C1 segment of cervical spinal cord (tissue), 14 donors: ENCODE measurements at places on chromosomes 16 and 17.

GRCh38 chr16:12511708-12512107 is 292.0 kb downstream of the CPPED1 start:
- DNase-seq: no peak

DNA sequence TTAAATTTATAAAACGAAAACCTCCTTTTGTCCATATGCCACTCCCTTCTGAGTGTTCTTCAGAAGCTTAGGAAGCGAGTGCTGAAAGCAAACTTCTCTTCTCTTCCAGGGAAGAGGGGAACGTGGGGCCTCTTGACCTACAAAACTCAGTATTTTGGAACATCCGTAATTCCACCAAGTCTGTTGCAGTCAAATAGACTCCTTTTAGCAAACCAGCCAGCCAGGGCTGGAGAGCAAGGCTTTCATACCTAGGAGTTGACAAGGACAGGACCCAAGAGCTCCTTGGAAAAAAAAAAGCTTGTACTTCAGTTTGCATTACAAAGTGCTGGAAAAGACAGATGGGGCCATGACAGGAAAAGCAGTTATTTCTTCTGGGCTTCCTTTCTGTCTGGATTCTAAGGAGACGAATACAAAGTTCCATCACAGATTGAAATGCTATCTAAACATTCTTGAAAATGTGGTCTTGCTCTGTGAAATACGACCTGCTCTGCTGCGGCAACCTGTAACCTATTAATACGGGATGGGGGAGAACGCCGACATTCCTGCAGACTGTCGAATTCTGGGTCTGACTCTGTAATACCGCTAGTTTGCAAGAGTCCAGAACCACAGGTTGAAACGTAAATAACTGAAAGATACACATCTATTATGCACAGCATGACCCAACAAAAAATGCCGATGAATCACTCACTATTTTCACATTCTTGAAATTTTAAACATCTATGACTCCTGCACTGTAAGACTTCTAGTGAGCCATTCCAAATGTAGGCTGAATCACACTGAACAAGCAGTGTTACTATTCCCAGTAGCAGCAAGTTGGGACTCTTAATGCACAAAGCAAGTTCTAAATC is 20.6 kb downstream of the VPS53 start:
- no peak for DNase-seq

- DNase-seq: peak; percentile 28
Observed at GRCh38 chr16:84228256-84228838, 11.5 kb downstream of the KCNG4 start.

DNA sequence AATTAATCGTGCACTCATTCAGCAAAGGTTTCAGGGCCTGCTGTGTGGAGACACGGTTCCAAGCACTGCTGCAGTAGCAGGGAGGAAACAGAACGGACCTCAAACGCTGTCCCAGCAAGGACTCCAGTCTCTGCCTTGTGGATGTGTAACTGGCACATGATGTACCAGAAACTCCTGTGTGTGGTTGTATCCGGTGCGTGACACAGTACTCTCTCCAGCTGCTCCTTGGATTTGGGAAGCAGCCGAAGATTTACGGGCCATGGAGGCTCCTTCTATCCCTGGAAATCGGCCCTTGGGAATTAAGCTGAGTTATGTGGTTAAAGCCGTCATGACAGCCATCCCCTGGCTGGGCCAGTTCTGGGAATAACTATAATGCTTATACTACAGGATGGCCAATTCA is 8.5 kb upstream of the ANKRD11 start:
- no peak for DNase-seq

DNA sequence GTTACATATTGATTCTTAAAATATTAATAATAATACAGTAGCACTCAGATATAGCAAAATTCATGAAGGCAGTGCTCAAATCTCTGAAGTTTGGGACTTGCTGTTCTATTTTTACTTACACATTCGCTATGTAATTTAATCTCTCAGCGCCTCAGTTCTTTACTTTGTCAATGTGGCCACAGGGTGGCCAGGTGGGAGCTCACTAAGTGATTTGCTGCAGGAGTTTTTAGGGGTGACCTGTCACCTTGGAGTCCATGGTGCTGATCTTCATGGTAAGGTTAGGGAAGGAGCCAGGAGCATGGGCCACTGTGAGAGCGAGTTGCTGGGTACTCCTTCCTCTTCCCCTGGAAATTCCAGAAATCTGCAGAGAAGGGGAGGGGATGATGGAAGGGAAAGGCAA is 28.1 kb downstream of the VWA3A start:
- DNase-seq: no peak
